ENCODE measurements at places on chromosomes 5 and 9. TPM values are rescaled to one million over a fixed set of nuclear protein-coding genes. Genes with fewer than 3 reads are reported as not detected.

F2RL1 gene
- total RNA-seq = 38.9 TPM

TIMD4 gene
- 0.13 TPM for total RNA-seq

AQP7 gene
- total RNA-seq = 0.23 TPM

C9orf50 gene
- total RNA-seq = 0.11 TPM

ARL14EPL gene
- not detected for total RNA-seq

DDX4 gene
- total RNA-seq = 0.32 TPM

GAPVD1 gene
- 33.8 TPM for total RNA-seq

GRIN3A gene
- 0.07 TPM for total RNA-seq

NEUROG1 gene
- total RNA-seq = not detected

CENPK gene
- 36.6 TPM for total RNA-seq

GGTA1 gene
- total RNA-seq = not detected

FUT7 gene
- total RNA-seq = not detected

RANBP3L gene
- not detected for total RNA-seq

All from WTC11 (cell line).